DMS79 treated with DMSO at 0.1 percent for 48 hours (cell line): ENCODE measurements at places on chromosomes 3 and 15.

GRCh38 chr3:58349792-58350626 lies 17.3 kb downstream of the PXK start:
- DNase-seq, result peak; percentile 21

DNA sequence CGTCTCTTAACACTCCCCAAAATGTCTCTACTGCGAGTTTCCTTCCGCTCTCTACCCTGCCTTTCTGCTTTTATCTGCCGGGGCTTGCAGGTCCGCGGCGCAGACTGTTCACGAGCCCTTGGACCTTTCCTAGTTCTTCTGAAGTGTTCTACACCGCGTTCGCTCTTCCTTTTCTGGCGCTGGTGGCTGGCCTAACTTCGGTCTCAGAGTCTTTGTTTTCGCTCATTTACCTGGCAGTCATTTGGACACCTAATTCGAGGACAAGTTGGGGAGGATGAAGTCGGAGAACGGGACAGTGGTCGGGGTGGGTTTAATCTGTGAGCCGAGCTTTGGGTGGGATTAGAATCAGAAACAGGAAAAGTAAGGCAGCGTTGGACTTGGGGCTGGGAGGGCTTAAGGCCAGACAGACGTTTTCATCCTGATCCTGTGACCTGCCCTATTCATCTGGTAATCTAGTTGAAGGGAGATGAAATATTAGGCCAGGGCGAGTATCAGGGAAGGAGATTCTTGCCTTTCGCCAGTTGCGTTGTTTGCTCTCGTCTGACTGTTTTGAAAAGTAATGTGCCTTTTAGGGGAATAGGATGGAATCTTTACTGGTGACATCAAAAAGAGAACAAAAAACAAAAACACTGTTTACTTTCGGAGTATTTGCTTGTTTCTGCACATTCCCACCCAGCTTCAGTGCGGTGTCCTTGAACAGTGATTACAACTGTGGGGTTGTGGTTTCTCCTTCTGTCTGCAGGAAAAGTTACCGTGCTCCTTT lies 1.8 kb downstream of the DIPK2A start:
- peak; percentile 48 for DNase-seq

- no peak for DNase-seq
These were observed 738 bp downstream of the COMMD2 start for GRCh38 chr3:149751551-149751950.

- DNase-seq, result no peak
These were observed 51.7 kb downstream of the RASGRP1 start for GRCh38 chr15:38512901-38513300.

GRCh38 chr3:187641320-187642016 lies 28.7 kb downstream of the SST start:
- peak; percentile 96 for DNase-seq

DNA sequence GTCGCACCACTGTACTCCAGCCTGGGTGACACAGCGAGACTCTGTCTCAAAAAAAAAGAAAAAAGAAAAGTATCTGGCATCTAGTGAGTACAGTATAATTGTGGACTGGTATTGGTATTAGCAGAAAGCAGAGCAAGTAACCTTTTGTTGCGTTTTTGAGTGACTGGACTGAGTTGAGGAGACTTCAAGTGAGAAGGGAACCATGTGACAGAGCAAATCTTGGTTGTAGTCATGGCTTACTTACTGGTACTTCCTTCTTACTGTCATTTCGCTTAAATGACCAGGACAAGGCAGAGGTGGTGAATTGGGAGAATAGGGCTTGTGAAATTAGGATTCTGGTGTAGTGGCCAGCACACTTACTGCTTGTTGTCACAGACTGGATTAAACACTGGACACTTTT lies 20.6 kb downstream of the RTF1 start:
- no peak for DNase-seq

DNA sequence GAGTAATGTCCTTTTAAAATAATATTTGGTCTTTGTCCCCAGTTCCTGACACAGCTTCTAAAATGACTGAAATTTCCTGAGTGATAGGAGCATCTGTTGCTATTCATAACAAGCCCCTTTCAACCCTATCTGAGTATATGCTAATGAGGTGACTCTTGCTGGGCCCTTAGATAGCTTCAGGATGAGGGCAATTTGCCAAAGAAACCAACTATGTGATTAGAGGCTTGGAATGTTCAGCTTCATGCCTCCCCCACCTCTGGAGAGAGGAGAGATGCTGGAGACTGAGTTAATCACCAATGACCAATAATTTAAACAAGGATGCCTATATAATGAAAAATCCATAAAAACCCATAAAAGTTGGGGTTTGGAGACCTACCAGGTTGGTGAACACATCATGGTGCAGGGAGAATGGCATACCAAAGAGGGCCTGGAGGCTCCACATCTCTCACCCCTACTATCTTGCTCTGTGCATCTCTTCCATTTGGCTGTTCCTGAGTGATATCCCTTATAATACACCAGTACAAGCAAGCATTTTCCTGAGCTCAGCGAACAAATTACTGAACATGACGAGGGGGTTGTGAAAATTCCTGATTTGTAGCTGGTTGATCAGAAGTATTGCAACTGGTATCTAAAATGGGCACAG lies 189.2 kb downstream of the ECT2 start:
- no peak for DNase-seq

- no peak for DNase-seq
These were observed 321.2 kb upstream of the AZI2 start for GRCh38 chr3:28669870-28670269.

DNA sequence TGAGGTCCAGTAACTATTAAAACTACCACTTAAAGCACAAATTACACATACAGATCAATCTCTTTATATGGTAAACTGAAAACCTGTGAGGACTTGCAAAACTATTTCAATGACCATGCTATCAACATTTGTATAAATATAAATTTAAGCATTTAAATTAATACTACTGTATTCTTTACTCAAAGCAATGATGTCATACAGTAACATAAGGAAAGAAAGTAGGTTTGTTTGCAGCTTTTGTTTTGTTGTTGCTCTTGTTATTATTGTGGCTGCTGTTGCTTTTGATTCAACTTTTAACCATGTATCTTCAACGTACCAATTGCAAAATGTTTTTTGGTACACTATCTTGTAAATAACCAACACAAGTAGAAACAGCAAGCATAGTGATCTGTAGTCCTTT lies 22.0 kb downstream of the CBLB start:
- no peak for DNase-seq

- DNase-seq, result no peak
These were observed 16.1 kb downstream of the LYSMD2 start for GRCh38 chr15:51721199-51721960.

DNA sequence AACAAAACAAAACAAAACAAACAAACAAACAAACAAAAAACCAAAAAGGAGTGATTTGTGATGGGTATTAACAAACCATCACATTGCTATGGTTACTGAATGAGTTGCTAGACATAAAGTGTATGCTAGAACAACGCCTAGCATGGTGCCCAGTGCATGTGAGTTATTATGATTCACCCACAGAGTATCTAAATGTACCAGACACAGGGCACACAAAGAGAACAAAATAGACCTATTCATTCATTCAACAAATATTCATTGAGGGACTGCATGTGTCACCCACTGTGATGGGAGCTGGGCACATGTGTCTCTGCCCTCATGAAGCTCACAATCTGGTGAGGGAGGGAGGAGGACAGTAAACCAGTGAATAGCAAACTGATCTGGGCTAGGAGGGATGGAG lies 11.6 kb upstream of the ACAN start:
- no peak for DNase-seq

DNA sequence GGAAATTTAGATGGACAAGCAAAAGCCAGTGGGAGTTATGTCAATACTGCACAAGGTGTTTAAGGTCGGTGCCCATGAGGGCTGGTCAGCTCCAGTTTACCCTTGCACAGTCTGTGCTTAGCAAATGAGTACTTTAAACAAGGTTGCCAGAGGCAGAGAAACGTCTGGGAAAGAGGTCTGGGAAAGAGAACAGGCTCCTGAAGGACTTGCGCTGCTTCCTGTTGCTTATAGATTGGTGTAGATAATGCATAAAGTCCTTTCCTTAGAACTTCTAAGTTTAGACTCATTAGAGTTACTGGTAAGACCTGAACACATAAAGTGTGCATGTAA lies 162.6 kb upstream of the P2RY1 start:
- DNase-seq, result no peak

DNA sequence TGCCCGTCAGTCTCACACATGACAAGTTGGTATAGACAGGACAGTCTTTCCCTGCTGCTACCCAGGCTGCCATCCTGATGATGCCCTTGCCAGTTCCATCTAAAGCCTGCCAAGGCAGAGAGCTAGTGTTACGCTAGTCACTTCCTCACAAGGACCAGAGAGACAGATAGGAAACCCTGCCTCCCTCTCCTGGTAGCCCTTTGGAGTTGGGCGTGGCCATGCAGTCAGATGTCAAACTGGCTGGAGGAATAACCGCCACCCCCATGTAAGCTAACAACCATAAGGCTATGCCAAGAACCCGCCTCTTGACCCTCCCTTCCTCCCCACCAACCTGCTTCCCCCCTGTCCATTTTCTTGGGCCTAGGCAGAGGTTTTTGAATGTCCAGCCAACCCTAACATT lies 2.8 kb downstream of the TMEM115 start:
- DNase-seq, result no peak

- DNase-seq, result no peak
These were observed 148.1 kb downstream of the WDR72 start for GRCh38 chr15:53611145-53611920.

DNA sequence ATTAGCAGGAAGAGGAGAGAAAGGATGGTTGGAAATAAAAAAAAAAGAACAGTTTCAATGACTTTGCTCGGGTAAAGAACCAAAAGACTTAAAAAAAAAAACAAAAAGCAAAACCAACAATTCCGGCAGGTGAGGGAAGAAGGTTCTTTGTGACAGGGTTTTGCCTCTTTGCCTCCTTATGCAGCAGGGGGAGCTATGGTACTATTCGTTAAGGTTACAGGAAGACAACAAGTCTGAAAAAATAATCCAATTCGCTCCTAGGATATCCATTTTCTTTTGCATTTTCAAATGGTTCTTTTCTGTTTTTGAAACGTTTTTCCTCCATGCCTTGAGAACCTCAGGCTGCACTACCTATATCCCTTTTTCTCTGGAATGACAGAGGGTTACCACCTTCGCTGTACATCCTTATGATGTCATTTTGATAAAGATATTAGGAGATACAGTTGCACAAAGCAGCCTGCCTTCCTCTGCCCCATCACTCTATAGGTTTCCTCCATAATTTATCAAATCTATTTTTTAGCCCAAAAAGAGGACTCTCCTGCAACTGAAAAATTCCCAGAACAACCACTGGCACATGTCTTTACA lies 55.0 kb downstream of the CFAP20DC start:
- peak; percentile 12 for DNase-seq

DNA sequence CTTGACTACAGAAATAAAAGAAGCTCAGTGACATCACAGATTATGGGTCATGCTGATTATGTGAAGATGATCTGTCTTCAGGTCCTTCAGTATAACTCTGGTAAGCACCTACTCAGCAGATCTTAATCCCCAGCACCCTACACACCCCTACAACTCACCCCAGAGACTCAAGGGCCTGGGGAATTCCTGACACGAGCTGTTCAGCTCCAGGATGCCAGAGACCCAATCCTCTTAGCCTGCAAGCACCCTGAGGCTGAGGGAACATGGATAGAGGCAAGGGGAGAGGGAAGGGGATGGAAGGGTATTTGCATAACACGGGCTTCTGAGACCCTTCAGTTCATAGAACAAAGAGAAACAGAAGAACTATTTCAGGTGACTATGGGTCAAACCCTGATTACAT lies 13.0 kb downstream of the GLB1 start:
- DNase-seq, result no peak

- no peak for DNase-seq
These were observed 16.2 kb downstream of the CEP152 start for GRCh38 chr15:48794697-48795134.

DNA sequence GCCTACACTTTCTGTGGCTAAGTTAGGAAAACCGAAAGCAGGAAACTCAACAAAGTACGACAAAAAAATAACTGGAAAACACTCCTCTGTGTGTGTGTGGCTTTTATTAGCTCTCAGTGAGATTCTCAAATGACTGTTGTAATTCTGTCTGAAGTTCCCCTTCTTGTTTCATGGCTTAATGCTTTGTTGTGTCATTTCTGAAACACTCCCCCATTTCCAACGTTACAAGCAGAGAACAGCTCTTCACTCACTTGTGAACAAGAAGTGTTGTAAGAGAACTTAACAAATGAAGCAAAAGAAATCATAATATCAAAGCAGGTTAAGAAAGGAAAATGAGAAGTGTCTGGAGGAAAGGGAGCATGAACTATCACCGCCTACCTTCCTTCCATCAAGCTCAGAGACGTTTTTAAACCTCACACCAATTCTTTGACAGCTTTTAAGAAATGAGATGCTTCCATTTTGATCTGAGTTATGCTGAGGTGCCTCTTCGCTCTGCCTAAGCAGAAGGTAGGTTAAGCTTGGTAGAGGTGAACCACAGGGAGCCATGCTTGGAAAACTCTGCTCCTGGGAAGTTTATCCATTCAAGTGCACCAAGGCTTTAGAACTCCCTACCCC lies 12.4 kb upstream of the SEC62 start:
- no peak for DNase-seq

DNA sequence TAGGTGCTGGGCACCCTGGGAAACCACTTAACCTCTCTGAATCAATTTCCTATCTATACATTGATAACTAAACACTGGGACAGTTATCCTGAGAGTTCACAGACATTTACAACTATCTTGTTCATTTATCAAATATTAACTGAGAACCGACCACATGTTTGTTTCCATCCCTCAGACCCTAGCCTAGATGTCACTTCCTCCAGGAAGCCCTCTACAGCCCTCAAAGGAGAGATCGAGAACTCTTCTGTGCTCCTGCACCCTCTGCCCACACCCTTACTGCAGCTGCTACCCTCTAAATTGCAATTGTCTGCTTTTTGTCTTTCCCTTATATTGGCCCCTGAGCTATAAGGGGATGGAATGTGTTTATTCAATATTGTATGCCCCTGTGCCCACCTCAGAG lies 46.1 kb downstream of the SRGAP3 start:
- DNase-seq, result no peak

GRCh38 chr15:70761046-70761445 lies 2.3 kb downstream of the UACA start:
- no peak for DNase-seq

- no peak for DNase-seq
These were observed 505.0 kb upstream of the THBS1 start for GRCh38 chr15:39075756-39076341.

- no peak for DNase-seq
These were observed 179.9 kb upstream of the NR2E3 start for GRCh38 chr15:71630475-71630809.

DNA sequence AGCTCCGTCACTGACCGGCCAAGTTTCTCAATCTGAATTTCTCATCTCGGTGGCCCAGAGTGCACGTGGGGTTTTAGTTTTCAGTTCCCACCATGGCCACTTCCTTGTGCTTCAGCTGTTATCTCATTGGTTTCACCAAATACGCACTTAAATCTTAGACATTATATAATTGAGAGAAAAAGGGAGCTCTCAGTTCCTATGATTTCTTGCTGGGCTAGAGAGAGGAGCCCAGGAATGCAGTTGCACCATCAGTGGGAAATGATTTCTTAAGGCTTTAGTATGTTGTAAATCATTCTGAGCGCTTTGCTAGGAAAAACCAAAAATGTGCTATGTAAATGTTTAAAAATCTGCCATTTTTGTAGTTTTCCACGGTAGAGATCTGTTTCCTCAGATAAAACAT lies 53.2 kb downstream of the OXNAD1 start:
- DNase-seq, result no peak
